ENCODE measurements at places on chromosomes 5 and 9.

GRCh38 chr5:140631831-140632365 is 1.1 kb downstream of the CD14 start:
- DNase-seq: no peak

DNA sequence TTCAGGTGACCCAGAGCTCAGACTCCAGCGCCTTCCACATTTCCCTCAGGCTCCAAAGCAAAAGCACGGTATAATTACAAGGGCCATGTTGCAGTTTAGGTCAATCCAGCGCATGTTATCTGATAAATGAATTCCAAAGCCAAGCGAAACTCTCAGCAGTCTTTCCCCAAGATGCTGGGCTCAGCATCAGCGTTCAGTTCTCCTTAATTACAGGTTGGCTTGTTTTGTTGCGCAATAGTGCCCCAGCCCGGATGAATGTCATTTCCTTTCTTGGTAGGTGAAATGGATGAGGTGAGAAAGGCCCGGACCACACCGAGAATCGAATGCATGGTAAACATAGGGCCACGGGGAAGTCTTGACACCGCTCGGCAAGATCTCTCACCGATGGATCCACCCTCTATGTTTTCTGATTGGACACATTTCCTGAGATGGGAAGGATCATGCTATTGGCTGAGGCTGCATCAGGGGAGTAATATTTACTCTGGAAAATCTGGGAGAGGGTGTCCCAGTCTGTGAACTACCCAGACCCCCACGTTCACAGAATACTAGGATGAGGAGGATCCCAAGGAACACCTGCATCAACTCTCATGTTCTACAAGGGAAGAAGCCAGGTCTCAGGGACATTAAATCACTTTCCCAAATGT is 221.2 kb upstream of the ANKRD55 start:
- DNase-seq: no peak

GRCh38 chr5:95519681-95520080 is 35.1 kb downstream of the SKIC3 start:
- no peak for DNase-seq

GRCh38 chr9:117046666-117047327 is 359.7 kb downstream of the TRIM32 start:
- no peak for DNase-seq

DNA sequence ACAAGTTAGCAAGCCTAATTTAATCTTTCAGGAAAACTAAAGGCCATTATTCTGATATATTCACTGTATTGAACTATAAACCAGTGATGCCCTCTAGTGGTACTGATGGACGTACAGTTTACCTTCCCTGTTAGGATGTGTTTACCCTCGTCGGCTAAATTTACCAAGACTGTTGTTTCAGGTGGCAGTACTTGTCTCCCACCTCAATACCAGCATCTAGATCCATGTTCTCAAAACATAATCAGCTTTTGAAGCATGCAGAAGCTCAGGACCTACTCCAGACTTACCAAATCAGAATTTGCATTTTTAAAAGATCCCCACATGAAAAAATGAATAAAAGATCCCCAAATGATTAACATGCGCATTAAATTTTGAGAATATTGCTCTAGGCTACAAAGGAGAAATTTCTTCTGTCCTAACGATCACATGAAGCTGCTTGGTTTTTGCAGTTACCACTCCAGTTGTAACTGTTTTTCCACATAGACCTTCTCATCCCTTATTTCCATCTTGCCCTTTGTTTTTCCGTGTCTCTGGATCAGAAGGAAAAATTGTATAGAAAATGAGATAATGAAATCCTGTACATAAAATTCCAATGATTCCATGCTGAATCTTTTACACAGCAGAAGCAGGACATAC is 3.2 kb upstream of the BAAT start:
- DNase-seq: no peak

- DNase-seq: peak; percentile 6
These were observed 63.9 kb upstream of the SPRY4 start for GRCh38 chr5:142388696-142389095.

GRCh38 chr5:9523090-9523823 is 22.6 kb downstream of the SEMA5A start:
- no peak for DNase-seq

DNA sequence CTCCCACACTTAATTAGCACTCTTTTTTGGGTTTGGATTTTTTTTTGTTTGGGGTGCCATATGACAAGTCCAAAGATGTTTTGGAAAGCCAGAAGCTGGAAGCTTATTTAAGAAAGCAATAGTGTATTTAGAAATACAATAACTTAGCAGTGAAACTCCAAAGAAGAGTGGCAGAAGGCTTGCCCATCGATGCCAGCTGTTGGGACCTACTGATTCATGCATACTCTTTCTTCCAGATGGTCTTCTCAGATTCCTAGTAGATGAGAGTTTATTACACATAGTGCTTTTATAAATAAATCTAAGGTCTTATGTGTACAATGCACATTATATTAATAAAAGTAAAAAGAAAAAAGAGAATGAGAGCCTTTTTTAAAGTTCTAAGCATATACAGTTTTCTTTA is 374.6 kb downstream of the OSTF1 start:
- DNase-seq: no peak

DNA sequence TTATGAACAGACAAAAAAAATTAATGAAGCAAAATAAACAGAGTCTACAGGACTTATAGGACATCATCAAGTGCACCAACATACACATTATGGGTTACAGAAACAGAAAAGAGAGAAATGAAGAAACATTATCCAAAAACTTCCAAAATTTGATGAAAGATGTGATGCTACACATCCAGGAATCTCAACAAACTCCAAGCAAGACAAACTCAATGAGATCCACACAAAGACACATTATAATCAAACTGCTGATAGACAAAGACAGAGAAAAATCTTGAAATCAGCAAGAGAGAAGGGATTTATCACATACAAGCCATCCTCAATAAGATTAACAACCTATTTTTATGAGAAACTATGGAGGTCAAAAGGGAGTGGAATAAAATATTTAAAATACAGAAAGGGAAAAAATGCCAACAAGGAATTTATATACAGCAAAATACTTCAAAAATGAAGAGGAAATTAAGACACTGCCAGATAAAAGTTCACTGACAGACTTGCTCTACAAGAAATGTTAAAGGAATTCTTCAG is 101.0 kb downstream of the NR2F1-AS1 start:
- DNase-seq: no peak

- no peak for DNase-seq
These were observed 16.5 kb downstream of the MRPL36 start for GRCh38 chr5:1783216-1783554.

- no peak for DNase-seq
These were observed 137.5 kb downstream of the CPLANE1 start for GRCh38 chr5:37111426-37112382.

DNA sequence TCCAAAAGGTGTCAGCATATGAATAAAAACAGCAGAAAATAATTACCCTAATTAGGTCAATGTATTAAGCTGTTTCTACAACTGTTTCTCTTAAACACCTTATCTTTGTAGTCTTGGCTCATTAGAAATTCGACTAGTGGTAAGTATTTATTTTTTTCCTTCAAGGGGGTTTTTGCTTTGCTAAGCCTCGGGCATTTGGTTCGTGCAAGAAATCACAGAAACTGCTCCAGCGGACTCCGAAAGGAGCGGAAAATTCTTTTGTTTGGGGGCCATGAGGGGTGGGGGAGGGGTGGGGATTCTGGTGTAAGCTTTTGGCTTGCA is 757 bp downstream of the ZBED3 start:
- no peak for DNase-seq

GRCh38 chr9:76534026-76534425 is 75.0 kb downstream of the GCNT1 start:
- no peak for DNase-seq

DNA sequence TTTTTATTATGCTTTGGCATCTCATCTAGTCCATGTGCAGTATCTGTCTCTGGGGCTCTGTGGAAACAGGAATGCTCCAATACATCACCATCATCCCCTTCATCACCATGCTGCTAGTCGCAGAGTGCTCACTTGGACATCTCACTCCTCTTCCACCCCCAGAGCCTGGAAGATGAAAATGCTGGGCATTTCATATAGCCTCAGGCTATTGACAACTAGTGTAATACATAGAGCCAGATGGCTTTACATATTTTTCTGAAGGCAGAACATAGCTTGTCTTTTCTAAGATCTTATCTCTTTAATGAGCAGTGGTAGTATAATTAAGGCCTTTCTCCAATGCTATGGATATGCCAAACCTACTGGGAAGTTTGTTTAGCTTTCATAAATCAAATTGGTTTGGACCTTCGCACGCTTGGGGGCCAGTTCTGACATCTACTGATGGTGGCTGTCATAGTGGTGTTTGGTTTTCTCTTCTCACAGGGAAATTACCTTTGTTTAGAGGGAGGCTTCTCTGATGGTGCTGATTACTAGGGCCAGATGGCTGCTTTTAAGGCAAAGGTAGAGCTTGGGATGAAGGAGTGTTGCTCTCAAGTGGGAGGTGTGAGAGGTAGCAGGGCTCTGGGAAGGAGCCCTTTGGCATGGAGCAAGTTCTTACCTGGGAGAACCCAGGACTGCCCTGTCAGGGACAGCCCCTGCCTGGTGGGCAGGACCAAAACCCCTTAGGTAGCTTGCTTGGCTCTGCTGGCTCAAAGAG is 63.1 kb upstream of the CXCL14 start:
- no peak for DNase-seq

- no peak for DNase-seq
These were observed 133.6 kb upstream of the NR3C1 start for GRCh38 chr5:143537056-143537455.

DNA sequence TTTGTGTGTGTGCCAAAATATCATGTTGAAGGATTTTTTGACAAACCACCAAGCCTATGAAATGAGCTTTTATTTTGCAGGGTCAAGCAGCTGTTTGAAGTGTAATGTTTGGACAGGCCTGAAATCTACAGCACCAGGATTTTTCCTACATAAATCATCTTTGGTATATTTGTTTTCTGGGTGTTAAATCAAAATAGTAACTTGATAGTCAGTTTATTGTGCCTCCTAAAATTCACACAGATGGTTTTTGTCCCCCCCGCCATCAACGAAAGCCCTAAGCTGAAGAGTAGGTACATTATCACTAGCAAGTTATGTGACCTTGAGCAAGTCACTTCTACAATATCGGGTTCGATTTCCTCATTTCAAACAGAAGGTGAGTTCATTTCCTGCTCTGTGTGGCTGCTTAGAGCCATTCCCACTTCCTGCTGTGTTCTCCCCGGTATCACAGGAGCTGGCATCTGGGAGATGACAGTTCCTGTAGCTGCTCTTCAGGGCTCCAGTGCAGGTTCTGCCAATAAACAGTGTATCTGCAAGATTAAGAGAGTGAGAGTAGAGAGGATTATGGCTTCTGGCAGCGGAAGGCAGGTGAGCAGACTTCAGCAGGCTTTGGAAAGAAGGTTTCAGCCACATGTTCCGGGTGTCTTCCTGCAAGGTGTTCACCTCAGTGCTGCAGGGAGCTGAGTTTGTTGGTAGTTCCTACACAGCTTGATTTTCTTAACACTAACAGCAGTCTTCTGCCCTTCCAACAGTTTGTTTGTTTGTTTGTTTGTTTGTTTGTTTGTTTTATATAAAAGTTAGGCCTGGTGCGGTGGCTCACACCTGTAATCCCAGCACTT is 48.4 kb upstream of the GNE start:
- no peak for DNase-seq

DNA sequence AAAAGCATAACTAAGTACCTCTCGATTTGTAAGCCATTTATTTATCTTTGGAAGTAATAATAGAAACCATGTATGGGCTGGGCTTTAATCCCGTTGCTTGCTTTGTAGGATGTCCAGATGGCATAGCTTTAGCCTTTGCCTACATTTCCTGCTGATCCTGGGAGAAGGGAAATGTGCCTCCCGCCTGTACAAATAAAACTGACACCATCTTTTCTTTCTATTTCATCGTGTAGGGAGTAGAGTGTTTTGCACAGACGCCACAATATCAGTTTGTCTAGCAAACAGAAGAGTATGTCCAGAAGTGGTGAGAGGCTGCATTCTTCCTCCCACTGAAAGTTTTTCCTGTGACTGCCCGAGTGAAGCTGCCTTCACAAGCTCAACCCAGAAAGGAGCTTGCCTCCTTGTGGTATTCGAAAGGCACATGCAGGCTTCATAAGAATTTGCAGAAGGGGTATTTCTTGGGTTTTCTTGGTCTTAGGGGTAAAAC is 24.7 kb upstream of the TJP2 start:
- DNase-seq: peak; percentile 32

- no peak for DNase-seq
These were observed 157.4 kb downstream of the ARSB start for GRCh38 chr5:78827725-78828124.
